ENCODE measurements at places on chromosomes 2 and 18.

DNA sequence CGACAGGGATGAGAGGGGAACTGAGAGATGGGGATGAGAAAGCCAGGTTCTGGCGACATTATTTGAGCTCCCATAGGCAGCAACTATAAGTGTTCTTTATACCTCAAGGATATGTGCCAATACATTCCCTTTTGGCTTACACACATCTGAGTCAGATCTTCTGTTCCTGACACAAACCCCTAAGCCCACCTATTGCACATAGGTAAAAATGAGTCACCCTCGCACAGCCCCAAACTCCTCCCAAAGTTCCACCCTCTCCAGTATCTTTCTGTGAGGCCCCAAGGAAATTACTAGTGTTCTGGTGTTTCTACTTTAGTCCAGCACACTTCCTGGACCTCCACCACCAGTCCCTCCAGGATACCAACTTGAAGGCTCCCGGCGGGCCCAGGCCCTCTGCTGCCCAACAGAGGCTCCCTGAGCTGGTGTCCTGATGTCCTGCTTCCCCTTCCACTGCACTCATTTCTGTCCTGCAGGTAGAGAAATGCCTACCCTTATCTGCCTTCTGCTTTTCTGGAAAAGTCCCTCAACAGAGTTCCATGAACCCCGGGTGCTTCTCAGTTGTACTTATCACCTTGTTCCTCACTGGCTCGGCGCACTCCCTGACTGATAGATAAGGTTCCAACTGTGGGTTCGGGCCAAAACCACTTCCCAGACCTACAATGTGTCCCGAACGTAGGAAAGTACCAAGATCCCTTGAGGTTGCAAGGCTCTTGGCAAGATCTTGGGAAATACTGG is 125.5 kb downstream of the EN1 start:
- no peak for DNase-seq

- no peak for DNase-seq
Measured at GRCh38 chr2:12288048-12288447, 428.7 kb upstream of the TRIB2 start.

- DNase-seq, result no peak
Measured at GRCh38 chr2:149446748-149447147, 116.4 kb downstream of the LYPD6 start.

DNA sequence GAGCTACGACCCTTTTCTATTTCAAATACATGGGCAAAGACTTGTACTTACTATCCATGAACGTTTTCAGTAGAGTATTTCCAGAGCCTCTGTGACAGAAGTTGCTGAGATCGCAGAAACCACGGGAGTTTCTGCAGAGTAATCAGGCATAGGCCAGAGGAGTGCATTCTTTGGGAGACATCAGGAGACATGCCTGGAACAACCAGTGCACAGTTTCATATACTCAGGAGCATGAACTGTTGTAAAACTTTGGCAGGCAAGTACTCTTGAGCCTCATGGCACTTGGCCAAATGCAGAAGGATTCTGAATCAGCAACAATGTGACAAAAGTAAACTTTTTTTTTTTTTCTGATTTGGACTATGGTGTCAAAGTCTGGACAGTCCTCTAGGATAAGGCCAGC is 307.1 kb downstream of the GRB14 start:
- DNase-seq, result no peak

- DNase-seq, result peak; percentile 6
Measured at GRCh38 chr2:67871686-67872412, 191.0 kb downstream of the C1D start.

DNA sequence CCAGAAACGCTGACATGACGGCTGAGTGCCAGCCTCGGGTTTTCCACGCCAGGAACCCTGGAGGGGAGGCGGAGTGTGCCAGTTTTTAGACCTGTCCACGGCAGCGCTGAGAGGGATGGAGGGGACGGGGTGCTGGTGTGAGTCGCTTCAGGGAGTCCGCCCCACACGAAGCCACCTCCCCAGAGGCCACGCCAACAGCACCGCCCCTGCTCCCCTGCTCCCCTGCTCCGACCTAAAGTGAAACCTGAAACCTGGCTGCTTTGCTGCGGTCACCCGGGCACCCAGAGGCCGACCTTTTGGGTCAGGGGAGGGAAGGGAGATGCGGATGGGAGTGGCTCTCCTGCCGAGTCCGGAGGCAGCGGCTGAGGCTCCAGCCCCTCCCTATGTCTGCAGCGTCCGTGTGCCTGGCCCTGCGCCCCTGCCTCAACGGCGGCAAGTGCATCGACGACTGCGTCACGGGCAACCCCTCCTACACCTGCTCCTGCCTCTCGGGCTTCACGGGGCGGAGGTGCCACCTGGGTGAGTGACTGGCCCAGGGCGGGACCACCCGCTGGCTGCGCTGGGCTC is 38.1 kb downstream of the SNED1 start:
- DNase-seq, result no peak

- no peak for DNase-seq
Measured at GRCh38 chr18:79607361-79607952, 72.1 kb upstream of the CTDP1 start.

GRCh38 chr2:232927032-232927792 is 57.1 kb downstream of the SNORC start:
- DNase-seq, result no peak

- no peak for DNase-seq
Measured at GRCh38 chr2:230758566-230759480, 46.2 kb downstream of the CAB39 start.

All from SHP77 (cell line).